AG08395 (cell line): ENCODE measurements at places on chromosomes 6 and 20.

DNA sequence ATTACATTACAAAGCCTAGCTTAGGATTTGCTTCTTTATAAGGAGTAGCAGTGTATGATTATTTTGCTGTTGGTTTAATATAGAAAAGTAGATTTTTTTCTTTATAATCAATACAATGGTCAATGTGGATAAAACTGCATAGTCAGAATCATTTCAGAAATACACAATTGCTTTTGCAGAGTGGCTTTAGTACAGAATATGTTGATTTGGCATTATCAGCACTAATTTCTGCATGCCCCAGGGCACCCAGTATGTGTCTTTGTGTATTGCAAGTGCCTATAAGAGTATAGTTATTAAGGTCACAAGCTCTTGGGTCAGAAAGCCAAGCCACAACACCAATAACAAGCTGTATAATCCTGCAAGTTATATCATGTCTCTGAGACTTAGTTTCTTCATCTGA, 258.4 kb downstream of the PLCB1 start:
- no peak for DNase-seq

GRCh38 chr6:154384191-154384590, 27.6 kb upstream of the IPCEF1 start:
- DNase-seq = no peak

- peak; percentile 62 for DNase-seq
These were observed 2.9 kb downstream of the TFAP2A start for GRCh38 chr6:10411971-10412460.

- peak; percentile 14 for DNase-seq
These were observed 8.8 kb downstream of the TMEM151B start for GRCh38 chr6:44278774-44279697.

GRCh38 chr6:19979059-19979458, 141.9 kb downstream of the ID4 start:
- peak; percentile 6 for DNase-seq

DNA sequence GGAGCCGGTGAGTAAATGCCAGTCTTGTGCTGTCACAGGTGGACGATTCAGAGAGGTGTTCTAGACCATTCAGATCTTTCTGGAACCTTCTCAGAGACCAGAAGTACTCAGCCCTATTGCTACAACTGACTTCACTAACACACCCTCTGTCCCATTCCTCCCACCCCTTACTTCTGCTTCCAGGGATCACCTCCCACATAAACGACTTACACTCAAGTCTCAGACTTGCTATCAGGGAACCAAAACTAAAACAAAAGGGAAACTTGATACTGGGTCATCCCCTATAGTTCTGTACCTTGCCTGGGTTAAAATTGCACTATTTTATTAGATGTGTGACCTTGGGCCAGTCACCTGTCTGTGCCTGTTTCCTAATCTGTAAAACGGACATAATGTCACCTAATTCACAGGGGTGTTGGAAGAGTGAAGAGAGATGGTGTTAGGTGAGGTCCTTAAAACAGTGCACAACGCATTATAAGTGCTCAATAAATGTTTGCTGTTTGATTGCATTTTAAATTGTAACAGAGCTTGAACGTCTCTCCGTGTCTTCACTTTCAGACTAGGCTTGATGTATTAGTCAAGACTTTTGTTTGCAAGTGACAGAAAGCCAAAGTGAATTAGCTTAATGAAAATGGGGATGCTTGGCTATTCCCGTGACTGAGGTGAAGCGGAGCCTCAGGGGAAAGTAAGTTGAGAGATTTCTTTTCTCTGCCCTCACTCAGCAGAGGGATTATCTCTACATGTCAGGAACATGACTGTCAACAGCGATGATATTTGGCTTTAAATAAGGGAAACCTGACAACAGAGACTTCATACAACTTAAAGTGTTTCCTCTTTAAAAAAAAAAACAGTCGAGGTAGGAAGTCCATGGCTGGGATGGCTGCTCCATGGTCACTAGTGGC, 3.0 kb upstream of the SRXN1 start:
- no peak for DNase-seq

- no peak for DNase-seq
These were observed 434.3 kb downstream of the DOK5 start for GRCh38 chr20:54909702-54910101.

DNA sequence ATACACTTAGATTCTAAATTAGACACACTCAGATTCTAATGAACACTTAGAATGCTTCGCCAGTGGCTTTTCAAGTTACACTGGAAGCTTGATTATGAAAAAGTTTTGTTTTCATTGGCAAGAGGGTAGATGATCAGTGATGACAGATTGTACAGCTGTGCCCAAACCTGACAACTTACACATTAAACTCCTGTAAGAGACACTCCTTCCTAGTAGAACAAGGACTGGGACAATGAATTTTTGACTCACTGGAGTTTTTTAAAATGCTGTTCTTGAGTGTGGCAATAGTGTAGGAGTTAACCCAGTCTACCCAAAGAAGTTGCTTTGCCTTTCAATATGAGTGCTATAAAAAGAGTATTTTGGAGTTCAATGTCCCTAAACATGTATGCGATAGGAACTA, 140.8 kb downstream of the SLC16A10 start:
- peak; percentile 14 for DNase-seq

GRCh38 chr6:124064317-124065113, 260.9 kb downstream of the NKAIN2 start:
- DNase-seq = no peak

- no peak for DNase-seq
These were observed 52.5 kb downstream of the ERMARD start for GRCh38 chr6:169803816-169804340.

DNA sequence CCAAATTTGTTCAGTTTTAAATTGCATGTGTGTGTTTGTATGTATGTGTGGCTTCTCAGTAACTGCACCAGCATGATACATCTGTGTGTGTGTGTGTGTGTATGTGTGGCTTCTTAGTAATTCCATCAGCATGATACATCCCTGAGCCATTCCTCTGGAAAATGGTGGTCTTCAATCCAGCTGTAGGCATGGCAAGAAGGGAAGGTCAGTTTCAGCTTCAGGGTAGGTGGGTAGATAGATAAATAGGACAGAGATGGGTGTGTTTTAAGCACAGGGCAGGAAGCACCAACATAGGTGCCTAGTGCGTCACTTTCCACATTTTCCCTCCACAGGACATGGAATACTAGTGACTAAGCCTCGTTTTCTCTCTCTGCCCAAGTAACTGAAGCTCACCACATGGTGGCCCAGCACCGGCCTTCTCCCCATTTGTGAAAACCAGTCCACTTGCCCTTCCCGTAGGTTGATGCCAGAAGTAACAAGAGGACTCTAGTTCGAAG, 82.9 kb downstream of the RPP40 start:
- no peak for DNase-seq

DNA sequence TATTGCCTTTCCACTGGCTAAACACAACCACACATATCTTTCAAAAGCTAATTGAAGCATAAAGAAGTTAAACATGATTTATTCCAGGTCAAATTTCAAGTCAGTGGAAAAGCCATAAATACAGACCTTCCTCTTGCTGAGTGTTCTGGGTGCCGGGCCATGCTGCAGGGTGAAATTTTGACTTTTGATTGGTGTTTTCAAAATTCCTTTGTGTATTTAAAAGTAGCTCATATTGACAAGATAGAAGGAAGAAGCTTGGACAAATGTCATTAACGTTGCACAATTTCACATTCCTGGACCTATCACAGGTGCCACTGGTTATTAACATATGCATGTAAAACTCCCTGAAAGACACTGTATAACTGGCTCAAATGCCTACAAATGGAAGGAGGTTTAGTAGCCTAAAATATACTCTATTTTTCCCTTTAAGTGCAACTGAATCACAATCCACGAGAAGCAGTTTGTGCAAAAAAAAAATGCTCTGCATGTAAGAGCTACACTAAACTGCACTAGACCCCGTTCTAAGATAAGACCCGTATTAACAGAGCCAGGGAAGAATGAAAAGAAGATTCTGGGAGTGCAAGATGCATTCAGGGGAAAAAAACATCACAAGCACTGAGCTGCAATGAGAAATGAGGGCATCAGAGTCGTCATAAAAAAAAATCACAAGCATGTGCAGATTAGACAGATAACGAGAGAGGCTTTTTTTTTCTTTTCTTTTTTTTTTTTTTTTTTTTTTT, 30.4 kb downstream of the ATXN1 start:
- no peak for DNase-seq

GRCh38 chr6:113584767-113585166, 272.4 kb upstream of the MARCKS start:
- no peak for DNase-seq

- DNase-seq = no peak
These were observed 200.0 kb downstream of the ZMYND8 start for GRCh38 chr20:47156301-47157137.

DNA sequence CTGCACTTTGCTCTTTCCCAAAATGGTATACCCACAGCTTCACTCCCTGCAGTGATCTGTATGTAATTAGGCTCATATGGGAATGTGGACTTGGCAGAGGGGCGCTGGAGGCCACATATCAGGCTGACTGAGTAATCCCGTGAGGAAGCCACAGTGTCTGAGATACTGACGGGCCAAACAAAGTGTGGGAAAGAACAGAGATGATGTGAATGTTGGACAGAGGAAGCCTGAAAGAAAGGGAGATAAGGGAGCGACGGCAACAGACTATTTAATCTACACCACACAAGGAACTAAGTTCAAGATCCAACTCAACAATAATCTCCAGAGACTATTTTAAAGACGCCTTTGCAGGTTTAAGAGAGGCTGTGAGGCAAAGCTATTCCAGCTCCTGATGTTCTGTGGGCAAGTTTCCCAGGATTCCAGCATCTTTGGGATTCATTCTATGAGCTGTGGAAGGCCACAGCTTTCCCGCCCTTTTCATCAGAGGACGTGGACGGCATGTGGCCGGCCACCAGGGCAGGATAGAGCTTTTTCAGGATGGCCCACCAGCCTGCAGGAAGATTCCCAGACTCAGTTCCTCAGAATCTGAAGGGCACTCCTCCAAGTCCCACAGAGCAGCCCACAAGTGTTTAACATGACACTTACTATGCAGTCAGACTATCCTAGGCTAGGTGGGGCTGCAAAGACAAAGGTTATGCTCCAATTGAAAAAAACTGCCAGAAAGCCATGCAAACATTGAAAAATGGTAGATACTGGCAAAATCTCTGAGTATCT, 237.5 kb downstream of the ATXN1 start:
- DNase-seq = peak; percentile 92

DNA sequence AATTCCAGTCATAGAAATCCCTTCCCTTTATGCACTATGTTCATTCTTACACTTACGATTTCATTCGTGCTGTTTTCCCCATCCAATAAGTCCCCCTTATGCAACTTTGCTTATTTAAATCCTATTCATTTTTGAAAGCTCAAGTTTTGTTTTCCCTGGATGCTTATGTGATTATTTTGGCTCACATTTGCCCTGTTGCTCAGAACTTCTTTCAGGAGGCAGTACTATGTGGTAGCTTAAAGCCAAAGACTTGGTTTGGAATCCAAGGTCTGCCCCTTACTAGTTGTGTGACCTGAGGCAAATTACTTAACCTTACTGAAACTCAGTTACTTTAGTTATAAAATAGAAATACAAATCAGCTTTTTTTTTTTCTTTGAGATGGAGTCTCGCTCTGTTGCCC, 59.6 kb downstream of the MOXD1 start:
- no peak for DNase-seq

DNA sequence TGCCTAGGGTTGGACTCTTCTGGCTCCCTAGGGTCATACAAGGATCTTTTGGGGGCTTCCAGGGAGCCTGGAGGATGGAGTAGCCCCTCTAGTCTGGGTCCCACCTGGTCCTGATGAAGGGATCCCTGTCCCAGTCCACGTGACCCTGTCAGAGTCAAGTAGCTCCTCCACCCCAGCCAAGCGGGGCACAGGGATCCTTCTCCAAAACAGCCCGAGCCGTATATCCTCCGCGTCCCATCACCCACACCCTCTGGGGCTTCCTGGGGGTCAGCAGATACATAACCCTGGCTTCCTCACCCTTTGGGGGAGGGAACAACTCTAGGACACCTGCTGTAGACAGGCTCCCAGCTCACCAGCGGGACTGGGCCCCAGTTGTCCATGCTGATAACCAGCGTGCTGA, 28.0 kb downstream of the BPIFB1 start:
- DNase-seq = no peak

DNA sequence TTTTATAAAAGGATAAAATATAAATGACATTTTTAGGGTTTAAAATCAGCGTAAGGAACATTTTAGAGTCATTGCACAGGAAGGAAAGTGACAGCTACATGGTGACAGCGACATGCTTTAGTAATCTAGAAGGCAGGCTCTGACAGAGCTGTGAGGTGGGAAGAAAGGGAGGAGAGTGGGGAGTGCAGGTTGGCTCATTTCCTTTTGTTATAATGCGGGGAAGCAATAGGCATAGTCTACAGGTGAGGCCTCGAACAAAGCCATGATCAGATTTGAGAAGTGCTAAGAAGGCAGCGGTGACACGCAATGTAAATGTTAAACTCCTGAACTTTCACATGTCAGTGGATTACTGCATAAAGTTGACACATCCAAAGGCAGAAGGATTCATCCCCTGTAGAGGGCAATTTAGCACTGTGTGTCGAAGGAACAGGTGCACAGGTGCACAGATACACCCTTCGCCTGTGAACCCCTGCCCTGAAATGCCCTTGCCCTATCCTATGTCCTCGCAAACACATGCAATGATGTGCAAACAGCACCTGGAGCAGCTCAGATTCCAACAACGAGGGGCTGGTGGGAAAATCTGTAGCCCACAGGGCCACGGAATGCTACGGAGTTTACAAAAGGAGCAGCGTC, 32.4 kb upstream of the SMOC2 start:
- no peak for DNase-seq

- no peak for DNase-seq
These were observed 90.3 kb downstream of the LY86 start for GRCh38 chr6:6678811-6679210.

GRCh38 chr20:13515796-13516558, 122.8 kb downstream of the TASP1 start:
- peak; percentile 18 for DNase-seq
